ENCODE measurements at places on chromosomes 3 and 15.

DNA sequence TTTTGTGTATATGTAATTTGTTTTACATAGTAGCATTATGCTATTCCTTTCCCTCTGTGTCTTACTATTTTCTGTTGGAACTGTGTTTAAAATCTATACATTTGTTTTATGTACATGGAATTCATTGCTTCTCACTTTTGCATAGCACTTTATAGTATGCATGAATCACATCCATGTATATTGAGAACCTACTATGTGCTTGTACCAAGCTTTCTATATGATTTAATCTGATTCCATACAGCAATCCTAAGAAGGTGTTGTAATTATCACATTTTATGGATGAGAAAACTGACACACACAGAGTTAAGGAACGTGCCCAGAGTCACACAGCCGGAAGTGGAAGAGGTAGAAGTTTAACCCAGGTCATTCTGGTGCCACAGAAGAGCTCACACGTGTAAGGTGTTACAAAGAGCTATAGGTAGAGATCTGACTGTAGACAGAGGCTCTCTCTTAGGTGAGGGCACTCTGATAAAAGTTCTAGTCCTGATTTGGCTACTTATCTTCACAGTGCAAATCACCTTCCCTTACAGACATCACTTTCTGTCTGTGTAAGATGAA lies 3.5 kb upstream of the SMAD3 start:
- DNase-seq, result no peak

DNA sequence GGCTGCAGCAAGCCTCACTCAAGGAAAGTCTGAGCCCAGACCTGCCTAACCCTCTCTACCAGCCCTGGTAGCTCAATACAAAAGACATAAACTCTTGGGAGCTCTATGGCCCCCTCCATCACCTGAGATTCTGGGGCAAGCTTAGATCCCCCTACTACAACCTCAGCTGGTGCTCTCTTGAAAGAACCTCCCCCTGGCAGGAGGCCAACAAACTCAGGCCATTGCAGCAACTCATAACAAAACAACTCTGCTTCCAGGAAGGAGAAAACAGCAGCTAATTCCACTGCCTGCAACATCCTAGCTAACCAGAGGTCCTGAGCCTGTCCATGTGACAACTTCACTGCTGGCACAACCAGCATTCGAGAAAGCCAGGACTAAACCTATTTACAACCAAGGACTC lies 169.2 kb downstream of the ROBO1 start:
- no peak for DNase-seq

GRCh38 chr3:73484656-73485248 lies 140.0 kb downstream of the PDZRN3 start:
- no peak for DNase-seq

- DNase-seq, result no peak
These were observed 78.4 kb downstream of the DUT start for GRCh38 chr15:48409623-48410022.

- DNase-seq, result no peak
These were observed 27.2 kb downstream of the SRPRB start for GRCh38 chr3:133832802-133833144.

DNA sequence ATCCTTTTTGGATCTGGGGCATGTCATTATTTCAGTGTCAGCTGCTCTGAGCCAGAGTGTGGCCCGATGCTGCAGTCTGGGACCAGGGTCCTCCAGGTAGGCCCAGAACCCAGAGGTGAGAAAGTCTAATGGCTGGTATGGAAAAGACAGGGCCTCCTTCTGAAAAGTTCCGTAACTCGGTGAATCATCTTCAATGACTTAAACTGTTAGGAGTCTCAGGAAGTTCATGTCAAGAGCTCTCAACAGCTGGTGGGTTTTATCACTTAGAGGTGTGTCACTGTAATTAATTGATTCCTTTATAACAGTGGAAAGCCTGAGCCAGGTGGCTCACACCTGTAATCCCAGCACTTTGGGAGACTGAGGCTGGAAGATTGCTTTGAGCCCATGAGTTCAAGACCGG lies 28.5 kb upstream of the PDE8A start:
- no peak for DNase-seq

DNA sequence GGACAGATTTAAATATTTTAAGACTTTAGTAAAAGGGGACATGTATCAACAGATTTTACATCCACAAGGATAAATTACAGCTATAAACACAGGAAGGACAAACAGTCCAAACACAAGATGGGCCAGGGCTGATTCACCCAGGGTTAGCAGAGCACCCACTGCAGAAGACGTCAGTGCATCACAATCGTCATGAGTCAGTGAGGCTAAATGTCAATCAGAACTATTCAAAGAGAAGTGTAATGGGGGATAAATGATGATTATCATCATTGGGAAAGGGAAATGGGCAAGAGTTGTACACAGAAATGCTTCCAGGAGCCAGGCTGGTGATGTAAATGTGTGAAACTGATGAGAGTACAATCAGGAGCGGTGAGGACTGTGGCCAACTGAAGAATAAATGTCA lies 226.8 kb downstream of the PLCL2 start:
- DNase-seq, result no peak
